D341Med (cell line): ENCODE measurements at places on chromosomes 13 and 19.

DNA sequence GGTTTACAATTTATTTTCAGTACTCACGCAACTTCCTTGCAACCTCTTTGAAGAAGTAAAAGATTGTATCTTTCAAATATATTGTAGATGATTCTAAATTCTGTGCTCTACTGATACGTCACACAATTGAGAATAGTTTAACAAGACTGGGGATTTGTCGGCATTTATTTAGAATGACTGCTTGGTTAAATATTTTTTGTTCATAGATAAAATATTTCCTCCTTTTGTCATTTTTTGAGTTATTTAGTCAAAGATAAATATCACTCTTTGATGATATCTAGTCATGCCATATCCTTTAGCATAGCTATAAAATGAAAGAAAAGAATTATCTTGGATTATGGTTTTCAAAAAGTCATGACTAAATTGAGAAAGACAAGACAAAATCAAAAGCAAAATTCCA lies 2747.8 kb downstream of the PCDH9 start:
- no peak for DNase-seq

DNA sequence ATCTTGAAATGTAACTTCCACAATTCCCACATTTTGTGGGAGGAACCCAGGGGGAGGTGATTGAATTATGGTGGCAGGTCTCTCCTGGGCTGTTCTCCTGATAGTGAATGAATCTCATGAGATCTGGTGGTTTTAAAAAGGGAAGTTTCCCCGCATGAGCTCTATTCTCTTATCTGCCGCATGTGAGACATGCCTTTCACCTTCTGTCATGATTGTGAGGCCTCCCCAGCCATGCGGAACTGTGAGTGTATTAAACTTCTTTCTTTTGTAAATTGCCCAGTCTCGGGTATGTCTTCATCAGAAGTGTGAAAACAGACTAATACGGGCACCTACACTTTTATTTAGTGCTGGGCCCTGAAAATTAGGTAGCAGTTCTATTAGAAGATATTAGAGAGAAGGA lies 45.8 kb downstream of the TNFSF13B start:
- DNase-seq, result no peak

DNA sequence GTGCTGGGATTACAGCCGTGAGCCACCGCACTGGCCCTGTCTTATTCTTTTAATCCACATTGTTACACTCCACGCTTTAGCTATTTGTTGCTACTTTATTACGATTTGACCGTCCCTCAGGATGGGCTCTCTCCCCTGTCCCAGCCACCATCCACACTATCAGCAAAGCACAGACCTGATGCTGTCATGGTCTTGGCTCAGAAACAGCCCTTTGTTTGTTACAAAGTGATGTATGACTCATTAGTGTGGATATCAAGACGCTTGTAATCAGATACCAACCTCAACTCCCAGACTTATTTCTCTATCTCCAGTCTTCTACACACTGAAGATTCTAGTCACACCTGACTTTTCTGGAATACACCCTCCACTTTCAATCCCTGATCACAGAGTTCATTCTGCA lies 84.6 kb upstream of the FREM2 start:
- no peak for DNase-seq

GRCh38 chr13:41915081-41915480 lies 45.8 kb downstream of the VWA8 start:
- DNase-seq, result no peak

DNA sequence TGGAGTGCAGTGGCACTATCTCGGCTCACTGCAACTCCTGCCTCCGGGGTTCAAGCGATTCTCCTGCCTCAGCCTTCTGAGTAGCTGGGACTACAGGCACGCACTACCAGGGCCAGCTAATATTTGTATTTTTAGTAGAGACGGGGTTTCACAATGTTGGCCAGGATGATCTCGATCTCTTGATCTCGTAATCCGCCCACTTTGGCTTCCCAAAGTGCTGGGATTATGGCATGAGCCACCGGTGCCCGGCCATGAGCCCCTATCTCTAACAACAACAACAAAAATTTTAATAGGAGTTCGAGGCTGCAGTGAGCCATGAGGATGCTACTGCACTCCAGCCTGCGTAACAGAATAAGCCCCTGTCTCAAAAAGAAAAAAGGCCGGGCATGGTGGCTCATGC lies 5.0 kb downstream of the AP1M2 start:
- no peak for DNase-seq

DNA sequence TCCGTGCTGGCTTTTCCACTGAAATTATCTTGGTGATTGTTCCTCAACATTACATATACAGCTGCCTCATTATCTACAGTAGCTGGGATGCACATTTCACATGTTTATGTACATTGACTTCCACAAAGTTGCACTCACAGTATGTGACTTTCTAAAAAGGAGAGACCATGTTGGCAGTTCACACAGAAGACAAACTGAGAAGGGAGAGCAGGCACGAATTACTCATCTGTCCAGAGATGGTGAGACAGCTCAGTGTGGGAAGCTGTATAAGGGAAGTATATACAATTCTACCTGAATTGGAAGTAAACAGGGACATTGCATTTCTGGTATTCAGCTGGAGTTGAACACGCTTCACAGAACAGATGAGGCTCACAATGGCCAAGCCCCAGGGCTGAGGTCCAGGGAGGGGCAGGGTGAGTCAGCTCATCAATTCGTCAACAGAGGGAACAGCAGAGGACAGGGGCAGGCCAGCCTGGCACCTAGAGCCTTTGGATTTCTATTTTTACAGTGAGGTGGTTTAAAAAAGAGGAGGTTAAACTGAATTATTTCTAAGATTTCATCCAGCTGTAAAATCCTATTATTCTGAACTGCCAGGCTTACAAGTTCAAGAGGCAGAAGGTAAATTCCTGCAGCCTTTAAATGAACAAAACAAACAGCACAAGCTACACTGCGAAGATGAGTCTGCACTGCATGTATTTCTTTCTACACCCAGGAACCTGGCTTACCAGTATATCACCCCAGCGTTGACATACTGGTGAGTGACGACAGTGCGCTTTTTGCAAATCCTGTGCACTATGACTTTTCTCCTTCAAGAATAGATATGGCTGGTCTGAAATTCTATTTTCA lies 9.8 kb downstream of the PARP4 start:
- no peak for DNase-seq

DNA sequence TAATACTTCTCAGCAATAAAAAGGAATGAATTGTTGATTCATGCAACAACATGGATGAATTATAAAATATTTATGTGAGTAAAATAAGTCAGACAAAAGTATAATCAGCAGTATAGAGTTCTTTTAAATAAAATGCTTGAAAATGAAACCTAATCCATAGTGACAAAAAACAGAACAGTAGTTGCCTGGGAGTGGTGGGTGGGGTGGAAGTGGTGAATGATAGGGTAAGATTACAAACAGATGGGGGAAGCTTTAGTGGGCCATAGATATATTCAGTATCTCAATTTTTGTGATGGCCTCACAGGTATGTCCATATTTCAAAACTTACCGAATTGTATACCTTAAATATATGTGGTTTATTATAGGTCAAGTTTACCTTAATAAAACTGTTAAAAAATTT lies 124.9 kb upstream of the UBL3 start:
- DNase-seq, result no peak

GRCh38 chr13:109779074-109779473 lies 7.3 kb downstream of the IRS2 start:
- no peak for DNase-seq

DNA sequence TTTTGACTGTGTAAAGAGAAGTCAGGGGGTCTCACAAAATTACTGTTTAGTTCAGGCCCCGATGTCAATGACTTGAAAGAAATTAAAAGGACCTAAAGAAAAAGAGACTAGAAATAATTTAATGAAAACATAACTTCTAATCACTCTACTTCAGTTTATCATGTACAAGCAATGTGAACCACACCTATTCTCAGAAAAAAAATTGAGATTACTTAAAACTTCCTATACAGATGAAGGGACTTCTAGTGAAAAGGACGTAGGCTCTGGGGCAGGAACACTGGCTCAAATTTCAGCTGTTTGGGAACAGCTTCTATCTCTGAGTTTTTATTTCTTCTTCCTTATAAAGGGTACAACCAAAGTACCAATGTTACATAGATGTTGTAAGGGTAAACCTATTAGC lies 38.0 kb downstream of the TPT1 start:
- DNase-seq, result no peak

GRCh38 chr13:74217811-74218210 lies 83.6 kb upstream of the KLF12 start:
- DNase-seq, result no peak

- no peak for DNase-seq
Observed at GRCh38 chr19:14085309-14085995, at the start of gene C19orf67. Gene C19orf67 (minus strand): TSS chr19:14085783. CDS start chr19:14085627, 156 bp downstream.

GRCh38 chr19:34428549-34429285 lies 536 bp downstream of the UBA2 start:
- DNase-seq, result peak; percentile 78

GRCh38 chr13:100797921-100798320 lies 123.3 kb upstream of the TMTC4 start:
- DNase-seq, result no peak

GRCh38 chr13:110329258-110329657 lies 22.2 kb downstream of the COL4A2 start:
- DNase-seq, result no peak

GRCh38 chr19:23525276-23525852 lies 130.1 kb upstream of the ZNF91 start:
- DNase-seq, result no peak

GRCh38 chr13:104854007-104854406 lies 1681.5 kb downstream of the EFNB2 start:
- DNase-seq, result no peak

DNA sequence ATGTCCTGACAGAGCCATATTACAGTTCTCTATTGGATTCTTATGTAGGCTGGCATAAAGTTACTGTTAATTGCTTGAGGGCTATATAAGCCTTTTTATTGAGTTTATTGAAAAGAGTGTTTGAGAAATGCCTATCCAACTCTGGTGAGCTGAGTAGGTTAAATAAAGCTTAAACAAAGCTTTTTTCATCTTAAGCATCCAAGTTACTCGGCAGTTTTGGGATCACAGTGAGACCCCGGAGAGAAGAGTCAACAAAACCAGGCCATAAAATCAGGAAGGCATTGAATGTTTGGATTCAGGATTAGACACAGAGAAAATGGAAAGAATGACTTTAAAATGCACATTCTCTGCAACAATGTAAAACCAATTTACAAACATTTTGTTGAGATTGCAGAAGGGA lies 588.5 kb downstream of the DACH1 start:
- DNase-seq, result no peak

- no peak for DNase-seq
Observed at GRCh38 chr13:21934284-21934683, 263.4 kb downstream of the FGF9 start.

DNA sequence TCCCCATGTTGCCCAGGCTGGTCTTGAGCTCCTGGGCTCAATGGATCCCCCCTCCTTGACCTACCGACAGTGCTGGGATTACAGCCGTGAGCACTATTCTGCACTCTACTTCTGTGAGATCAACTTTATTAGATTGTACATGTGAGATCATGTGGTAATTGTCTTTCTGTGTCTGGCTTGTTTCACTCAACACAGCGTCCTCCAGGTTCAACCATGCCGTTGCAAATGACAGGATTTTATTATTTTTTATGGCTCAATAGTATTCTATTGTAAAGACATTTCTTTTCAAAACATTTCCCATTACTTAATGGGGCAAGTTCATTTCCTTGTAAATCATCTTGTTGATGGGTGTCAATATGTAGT lies 1.5 kb upstream of the OBI1 start:
- DNase-seq, result no peak

DNA sequence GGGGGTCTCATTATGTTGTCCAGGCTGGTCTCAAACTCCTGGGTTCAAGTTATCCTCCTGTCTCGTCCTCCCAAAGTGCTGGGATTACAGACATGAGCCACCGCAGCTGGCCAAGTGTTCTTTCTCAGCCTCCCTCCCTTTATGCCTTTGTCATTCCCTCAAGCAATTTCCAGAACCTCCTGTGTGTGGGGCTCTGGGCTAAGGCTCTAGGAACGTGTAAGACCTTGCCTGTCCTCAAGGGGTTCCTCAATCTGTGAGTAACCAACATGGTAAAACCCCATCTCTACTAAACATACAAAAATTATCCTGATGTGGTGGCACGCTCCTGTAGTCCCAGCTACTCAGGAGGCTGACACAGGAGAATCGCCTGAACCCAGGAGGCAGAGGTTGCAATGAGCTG lies 15.5 kb upstream of the SPACA4 start:
- no peak for DNase-seq

GRCh38 chr13:113499936-113500335 lies 9.4 kb upstream of the DCUN1D2 start:
- no peak for DNase-seq

DNA sequence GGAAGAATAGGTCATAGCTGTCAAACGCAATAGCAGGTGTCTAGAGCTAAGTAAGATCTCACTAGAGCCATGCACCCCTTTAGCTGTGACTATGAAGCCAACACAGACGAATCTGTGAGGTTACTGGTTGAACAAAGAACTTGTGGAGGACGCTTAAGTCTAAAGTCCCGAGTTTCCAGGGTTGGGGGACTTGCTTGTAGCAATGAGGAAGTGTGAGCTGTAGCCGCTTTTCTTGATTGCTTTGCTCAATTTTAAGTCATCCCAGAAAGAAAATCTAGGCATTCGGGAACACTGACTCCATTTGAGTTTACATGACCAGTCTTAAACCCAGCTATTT lies 1.6 kb downstream of the GPC5 start:
- no peak for DNase-seq

GRCh38 chr13:21996049-21996448 lies 325.2 kb downstream of the FGF9 start:
- no peak for DNase-seq

- no peak for DNase-seq
Observed at GRCh38 chr19:42023943-42024260, 29.9 kb upstream of the ATP1A3 start.

DNA sequence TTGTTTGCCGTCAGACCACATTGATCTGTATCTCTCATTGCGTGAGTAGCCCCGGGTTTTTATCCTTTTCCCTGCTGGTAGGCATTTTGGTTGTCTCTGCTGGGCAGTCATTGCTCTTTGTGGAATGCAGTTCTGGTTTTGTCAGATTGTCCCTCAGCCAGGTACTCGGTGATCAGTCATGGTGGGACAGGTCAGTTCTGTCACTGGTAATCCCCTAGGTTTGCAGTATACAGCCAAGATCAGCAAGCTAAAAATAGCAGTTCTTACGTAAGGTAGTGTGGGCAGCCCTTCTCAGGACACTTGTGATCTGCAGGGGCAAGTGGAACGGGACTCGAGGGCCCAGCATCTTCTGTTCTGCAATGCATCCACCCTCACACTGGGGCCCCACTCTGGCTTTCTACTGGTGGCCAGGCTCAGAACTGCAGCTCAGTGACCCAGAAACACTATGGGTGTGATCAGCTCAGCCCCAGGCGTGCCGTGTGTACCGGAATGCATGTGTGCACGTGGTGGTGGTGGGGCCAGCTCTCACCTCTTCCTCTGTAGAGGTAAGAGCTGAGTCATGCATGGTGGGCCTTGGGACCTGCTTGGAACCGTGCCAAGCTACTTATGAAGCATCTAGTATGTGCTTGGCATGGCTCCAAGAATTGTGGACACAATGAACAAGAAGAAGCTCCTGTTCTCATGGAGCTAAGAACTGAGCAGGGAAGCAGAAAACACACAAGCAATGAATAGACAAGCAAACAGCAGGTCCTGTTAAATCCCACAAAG lies 6.3 kb downstream of the PLEKHF1 start:
- no peak for DNase-seq
